ENCODE measurements at places on chromosomes 2 and 18.

- DNase-seq: no peak
Observed at GRCh38 chr2:63842149-63843061, 709 bp downstream of the UGP2 start.

DNA sequence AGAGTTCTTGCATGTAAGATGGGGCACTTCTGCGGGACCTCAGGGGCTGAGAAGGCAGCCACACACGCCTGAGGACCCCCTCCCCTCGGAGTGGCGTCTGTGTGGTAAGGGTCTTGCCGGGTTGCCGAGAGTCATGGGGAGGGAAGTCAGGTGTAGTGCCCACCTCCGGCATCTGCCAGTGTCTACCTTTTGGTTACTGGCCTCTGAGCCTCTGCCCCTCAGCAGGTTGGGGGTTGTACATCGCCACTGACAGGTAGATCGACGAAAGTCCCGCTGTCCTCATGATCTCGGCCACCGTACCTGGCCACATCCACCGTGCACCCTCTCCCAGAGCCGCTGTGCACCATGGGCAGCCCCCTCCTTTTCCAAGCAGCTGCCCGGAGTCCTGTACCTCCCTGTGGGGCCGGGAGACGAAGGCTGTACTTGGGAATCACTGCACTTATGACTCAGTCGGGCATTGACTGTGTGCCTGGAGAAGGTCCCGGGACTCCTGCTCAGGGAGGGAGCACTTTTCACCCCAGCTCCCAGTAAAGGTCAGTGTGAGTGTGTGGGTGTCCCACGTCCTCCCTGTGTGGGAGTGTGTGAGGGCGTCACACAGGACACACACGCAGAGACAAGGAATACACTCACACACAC lies 332.4 kb upstream of the MYT1L start:
- no peak for DNase-seq

- peak; percentile 54 for DNase-seq
Observed at GRCh38 chr2:25341011-25341727, 556 bp downstream of the DNMT3A start.

GRCh38 chr2:11488809-11489208 lies 22.8 kb upstream of the E2F6 start:
- DNase-seq: no peak

GRCh38 chr2:189608795-189609422 lies 28.3 kb upstream of the SLC40A1 start:
- no peak for DNase-seq

GRCh38 chr2:96647681-96648080 lies 5.1 kb downstream of the FER1L5 start:
- DNase-seq: no peak

- DNase-seq: no peak
Observed at GRCh38 chr2:19287324-19287723, 71.1 kb downstream of the OSR1 start.

DNA sequence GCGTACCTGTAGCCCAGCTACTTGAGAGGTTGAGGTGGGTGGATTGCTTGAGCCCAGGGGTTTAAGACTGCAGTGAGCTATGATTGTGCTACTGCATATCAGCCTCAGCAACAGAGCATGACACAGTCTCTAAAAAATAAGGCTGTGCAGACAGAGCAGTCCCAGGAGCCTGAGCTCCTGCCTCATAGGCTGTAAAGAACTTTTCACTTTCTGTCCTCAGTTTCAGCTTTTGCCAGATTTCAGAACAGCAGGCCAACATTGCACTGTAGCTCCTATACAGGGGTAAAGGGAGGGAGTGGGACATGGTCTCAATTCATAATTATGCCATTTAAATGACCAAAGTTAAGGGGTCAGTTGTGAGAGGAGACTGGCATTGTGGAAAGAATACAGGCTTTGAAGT lies 150.6 kb downstream of the GALNT1 start:
- DNase-seq: no peak

DNA sequence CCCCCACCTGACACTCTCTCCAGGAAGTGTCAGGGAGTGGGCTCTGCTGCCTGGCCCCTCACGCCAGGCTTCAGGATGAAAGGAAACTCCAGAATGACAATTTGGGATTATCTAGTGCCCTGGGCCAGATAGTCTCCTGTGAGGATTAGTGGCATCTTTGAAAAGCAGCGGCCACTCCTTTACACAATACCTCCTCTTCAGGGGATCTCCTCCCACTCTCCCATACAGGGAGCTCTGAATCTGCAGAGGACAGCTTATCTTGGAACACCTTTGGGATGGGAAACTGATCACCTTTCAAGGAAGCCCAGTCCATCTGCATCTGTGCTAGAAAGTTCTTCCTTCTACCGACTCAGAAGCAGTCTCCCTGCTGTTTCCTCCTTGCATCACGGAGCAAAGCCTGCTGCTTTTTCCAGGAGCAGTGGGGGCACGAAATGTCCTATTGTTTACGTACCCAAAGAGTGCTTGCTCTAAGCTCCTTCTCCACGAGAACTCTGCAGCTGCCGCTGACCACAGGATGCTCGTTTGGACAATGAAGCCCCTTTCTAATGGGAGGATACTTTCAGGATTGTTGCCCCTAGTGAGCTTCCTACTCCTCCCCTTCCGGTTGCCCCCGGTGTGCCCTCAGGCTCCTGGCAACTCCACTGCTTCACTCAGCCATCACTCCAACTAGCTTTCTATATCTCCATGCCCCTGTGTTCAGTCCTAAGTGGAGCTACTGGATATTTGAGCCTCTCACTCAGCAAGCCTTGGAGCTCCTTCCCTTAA lies 31.5 kb downstream of the SIX3 start:
- DNase-seq: no peak

- DNase-seq: no peak
Observed at GRCh38 chr2:41924709-41925408, 123.0 kb upstream of the PKDCC start.

- peak; percentile 79 for DNase-seq
Observed at GRCh38 chr18:48475635-48476549, 62.9 kb upstream of the CTIF start.

DNA sequence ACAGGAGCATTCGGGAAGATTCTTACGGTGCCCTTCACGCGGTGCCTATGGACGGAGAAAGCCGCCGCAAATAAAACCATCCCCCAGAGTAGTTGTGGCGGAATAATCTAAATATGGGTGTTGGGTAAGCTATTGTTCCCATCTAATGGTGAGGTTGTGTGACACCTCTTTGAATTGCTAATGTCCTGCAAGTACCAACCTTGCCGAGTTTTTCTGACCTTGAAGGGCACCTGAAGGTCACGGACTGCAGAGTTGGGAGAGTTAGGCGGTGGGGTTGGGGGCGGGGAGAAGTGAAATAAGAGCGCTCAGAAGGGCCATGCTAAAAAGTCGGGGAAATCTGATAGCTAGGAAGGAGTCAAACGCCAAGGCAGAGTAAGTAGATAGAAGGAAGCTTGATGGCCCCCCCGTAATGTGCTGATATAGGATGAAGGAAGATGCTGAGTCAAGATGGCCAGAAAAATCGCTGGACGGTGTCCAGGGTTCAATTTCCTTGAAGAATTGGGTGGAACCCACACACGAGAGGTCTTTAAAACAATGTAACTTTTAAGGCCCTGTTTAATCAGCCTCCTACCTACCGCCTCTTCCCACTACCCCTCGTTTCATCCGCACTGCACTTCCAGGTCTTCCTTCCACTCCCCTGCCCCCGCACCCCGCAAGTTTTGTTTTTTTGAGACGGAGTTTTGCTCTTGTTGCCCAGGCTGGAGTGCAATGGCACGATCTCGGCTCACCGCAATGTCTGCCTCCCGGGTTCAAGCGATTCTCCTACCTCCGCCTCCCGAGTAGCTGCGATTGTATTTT lies 600 bp downstream of the KATNAL2 start:
- DNase-seq: peak; percentile 50

DNA sequence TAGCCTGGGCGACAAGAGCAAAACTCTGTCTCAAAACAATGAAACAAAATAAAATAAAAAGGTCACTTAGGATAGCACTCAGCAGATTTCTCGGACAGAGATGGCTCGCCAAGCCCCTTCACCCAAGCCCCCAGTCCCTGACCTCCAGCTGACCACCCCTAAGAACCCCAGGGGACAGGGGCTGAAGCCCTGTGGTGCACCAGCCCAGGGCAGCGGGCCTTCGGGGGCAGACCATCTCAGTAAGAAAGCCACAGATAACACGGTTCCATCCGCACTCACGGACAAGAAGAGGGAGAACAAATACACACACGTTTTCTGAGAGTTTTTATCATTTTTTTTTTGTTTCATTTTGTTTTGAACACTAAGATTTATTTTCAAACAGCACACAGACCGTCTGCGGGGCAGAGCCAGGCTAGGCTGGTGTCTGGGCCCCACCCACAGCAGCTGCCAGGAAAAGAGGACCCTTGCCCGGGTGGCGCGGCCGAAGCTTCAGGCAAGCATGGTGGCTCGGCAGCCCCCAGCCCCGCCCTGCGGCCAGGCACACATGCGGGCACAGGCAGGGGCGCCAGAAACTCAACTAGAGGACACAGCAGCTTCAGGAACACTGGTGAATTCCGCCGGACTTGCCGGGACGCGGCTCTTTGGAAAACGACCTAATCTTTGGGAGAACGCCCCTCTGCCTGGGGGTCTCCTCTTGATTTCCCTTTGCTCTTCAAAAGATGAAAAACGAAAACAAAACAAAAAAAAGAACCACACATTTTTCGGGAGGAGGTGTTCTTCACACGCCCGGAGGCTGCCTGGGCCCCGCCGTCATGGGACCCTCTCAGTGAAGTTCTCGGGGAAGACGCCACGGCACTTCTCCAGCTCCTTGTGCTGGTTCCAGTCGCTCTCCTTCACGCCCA lies 59.0 kb downstream of the BIN1 start:
- no peak for DNase-seq

- no peak for DNase-seq
Observed at GRCh38 chr2:234680688-234681619, 184.1 kb upstream of the ARL4C start.

GRCh38 chr2:19109518-19109917 lies 248.9 kb downstream of the OSR1 start:
- no peak for DNase-seq

DNA sequence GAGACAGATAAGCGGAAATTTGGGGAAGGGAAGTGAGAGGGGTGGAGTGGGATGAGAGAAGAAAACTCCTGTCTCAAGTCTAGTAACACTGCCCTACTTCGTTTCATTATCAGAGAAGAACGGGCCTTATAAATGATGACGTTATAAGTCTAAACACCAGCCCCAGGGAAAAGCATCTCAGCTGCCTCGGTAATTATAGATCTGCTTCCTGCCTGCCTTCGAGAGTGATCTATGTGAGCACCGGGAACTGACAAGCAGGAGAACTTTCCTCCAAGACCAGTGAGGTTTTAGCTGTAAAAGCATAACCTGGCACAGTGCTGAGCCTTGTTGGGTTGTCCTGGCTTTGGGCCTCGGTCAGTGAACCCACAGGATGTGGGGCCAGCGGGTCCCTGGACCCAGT lies 227.9 kb upstream of the SIX2 start:
- DNase-seq: no peak

Data from COR-L47 (cell line).